ENCODE measurements at places on chromosomes 5 and 9. TPM values are rescaled to one million over a fixed set of nuclear protein-coding genes. Genes with fewer than 3 reads are reported as not detected.

The MEIKIN gene
- not detected for total RNA-seq

The PCDHB15 gene
- not detected for total RNA-seq

The PCYOX1L gene
- 12.8 TPM for total RNA-seq

The PCDHB12 gene
- 0.15 TPM for total RNA-seq

The RMI1 gene
- 5.0 TPM for total RNA-seq

The PCDHB13 gene
- 0.52 TPM for total RNA-seq

The PLAA gene
- total RNA-seq, result 27.2 TPM

The ENTPD2 gene
- 0.92 TPM for total RNA-seq

The EDIL3 gene
- total RNA-seq, result 13.8 TPM

The LCN6 gene
- not detected for total RNA-seq

The PCDHGC4 gene
- total RNA-seq, result 1.5 TPM

The CDH12 gene
- 0.44 TPM for total RNA-seq

The WHRN gene
- total RNA-seq, result 15.3 TPM

The NR2F1-AS1 gene
- total RNA-seq, result 24.1 TPM

The HTR1A gene
- total RNA-seq, result not detected

The VLDLR gene
- total RNA-seq, result 0.81 TPM

The TPPP gene
- total RNA-seq, result 1.9 TPM

The CXCL14 gene
- total RNA-seq, result not detected

The IFNK gene
- not detected for total RNA-seq

All from PC-3 (cell line).